ENCODE measurements at places on chromosomes 13 and 19. TPM values are rescaled to one million over a fixed set of nuclear protein-coding genes. Genes with fewer than 3 reads are reported as not detected.

DNA sequence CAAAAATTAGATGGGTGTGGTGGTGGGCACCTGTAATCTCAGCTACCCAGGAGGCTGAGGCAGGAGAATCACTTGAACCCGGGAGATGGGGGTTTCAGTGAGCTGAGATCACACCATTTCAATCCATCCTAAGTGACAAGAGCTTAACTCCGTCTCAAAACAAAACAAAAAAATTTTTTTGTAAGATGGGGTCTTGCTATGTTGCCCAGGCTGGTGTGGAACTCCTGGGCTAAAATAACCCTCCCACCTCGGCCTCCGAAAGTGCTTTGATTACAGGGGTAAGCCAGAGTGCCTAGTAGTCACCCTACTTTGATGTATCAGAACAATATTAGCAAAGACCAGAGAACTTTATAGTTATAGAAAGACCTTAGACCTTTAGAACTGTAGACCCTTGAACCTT, 7.9 kb downstream of the SPTBN4 start:
- no peak for DNase-seq

DNA sequence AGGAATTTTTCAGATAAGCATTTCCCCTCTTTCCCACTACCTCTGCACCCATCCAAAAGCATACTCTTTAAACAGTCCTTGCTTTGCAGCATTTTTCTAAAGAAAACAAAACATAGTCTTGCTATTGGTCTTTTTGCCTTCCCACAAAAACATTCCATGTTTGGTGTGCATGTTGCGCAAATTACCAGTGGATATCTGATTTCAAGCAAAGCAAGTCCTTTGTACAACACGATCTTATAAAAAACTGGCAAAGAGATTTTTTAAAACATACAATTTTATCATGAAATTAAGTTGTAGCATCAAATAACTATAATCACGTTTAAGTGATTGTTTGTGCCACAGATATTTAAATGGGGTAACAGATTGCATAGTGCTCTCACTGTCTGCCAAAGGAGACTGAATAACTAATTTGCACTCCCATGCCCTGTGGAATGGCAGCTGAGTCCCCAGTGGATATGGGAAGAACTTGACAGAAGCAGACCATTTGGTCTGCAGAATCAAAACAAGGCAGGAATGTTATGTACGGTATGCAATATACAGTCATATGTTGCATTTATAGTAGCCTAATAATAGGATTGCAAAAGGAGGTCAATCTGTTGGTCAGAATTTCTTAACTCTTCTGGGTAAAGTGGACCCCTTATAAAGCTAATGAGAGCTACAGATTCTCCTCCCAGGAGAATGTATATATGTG, 285.7 kb downstream of the TBC1D4 start:
- no peak for DNase-seq

DNA sequence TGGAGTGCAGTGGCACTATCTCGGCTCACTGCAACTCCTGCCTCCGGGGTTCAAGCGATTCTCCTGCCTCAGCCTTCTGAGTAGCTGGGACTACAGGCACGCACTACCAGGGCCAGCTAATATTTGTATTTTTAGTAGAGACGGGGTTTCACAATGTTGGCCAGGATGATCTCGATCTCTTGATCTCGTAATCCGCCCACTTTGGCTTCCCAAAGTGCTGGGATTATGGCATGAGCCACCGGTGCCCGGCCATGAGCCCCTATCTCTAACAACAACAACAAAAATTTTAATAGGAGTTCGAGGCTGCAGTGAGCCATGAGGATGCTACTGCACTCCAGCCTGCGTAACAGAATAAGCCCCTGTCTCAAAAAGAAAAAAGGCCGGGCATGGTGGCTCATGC, 5.0 kb downstream of the AP1M2 start:
- no peak for DNase-seq

GRCh38 chr13:96041326-96042110, 11.7 kb downstream of the UGGT2 start:
- no peak for DNase-seq

DNA sequence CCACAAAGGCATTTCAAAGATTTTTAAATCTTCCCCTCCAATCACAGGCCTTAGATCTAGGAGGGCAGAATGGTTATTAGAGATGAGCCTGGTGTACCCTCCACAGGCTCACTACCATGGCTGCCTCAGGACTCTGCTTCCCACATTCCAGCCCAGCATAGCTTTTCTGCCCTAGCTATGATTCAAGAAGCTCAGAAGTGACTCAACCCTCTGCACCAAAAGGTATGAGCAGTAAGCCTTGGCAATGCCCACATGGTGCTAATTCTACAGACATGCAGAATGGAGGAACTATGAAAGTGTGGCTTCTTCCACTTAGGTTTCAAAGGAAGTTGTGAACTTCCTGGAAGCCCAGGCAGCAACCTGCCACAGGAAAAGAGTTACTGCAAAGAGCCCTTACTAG, 786.2 kb downstream of the SLITRK6 start:
- DNase-seq, result no peak

- no peak for DNase-seq
Measured at GRCh38 chr13:26348966-26349365, 95.0 kb downstream of the CDK8 start.

GRCh38 chr19:16139752-16140151, 3.7 kb upstream of the HSH2D start:
- no peak for DNase-seq

DNA sequence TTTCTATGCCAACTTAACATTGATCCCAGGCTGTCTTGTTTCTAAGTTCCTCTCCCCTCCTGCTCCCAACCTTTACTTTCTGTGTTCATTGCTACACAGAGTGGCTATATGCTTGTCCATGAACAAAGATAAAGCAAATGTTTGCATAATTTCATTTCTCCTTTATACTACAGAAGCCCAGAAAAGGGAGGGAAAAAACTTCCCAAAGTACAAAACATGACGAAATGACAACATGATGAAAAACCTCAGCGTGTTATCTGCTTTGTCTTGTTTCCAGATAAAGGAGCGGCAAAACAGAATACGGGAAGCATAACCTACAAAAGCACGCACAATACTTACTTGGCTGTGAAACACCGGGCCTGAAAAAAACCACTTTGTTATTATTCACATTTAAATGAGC, 336.8 kb downstream of the DNAJC15 start:
- no peak for DNase-seq

GRCh38 chr19:35021016-35021415, 9.3 kb upstream of the SCN1B start:
- no peak for DNase-seq

DNA sequence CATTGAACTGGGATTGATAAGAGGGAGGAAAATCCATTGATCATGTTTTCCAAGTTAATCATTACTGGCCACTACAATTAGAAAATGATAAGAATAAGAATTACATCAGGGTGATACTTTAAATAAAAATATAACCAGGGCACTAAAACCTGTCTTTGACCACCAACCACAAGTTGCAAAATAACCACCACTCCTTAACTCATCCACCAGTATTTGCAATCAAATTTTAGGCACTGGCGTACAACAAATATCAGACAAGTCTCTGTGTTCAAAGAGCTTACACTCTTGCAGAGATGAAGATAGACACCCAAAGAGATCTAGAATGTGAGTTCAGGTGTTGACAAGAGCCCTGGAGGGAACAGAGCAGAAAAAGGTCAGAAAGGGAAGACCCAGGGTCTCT, 514 bp downstream of the CEACAM3 start:
- no peak for DNase-seq

DNA sequence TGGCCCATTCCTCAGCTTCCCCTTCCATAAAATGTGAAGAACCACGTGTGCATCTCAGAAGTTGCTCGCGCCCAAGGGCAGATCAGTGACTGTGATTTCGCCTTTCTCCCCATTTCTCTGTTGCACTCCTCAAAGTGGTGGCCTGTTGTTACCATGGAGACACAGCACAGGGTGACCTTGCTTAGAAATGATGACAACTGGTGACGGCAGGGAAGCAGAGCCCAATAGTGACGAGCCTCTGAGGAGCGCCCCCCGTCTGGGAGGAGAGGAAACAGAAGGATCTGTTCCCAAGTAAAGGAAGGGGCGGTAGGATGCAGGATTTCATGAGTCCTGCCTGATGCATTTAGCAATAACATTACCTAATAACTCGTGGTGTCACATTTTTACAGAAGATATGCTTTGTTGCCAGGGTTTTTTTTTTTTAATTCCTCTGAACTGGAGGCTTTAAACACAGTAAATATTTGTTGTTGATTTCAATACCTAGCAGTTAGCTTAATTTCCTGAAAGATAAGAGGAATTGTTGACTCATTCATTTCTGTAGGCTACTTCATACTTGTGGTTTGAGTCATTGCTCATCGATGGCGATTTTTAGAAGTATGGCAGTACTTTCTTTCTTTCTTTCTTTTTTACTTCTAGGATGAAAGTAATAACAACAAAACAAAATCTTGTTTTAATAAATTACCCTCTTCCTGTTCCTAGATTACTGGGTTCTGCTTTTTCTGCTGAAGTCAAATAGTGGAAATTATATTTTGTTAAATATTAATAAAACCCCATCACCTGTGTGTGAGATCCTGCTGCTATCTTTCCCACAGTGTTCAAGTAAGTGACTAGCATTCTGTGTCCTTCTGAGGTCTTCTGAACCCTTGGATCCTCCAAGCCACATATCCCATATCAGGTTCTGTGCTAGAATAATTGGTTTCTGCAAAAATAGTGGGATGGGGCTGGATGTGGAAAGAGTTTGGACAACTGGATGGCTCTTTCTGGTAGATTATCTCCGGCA, 36.0 kb downstream of the MBNL2 start:
- DNase-seq, result no peak

DNA sequence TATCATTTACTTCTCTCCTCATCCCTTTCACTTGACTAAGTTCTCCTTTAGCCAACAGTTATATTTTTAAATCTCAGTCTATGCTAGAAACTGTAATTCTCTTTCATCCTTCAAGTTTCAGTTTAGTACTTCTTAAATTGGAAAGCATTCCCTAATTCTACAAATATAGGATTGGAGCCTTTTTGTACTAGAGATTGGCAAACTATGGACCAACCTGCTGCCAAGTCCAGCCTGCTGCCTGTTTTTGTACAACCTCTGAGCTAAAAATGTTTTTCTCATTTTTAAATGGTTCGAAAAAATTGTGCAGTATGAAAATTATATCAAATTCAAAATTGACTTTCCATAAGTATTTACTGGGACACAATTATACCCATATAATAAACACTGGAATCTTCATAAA, 1381.5 kb upstream of the SPRY2 start:
- DNase-seq, result no peak

Gene XAB2
- total RNA-seq, result 32.8 TPM

Gene MCF2L
- 38.9 TPM for total RNA-seq

Gene MAP2K2
- total RNA-seq, result 143 TPM

Gene ZNF564
- 12.5 TPM for total RNA-seq

Gene PSG7
- not detected for total RNA-seq

Gene TNFRSF19
- 52.1 TPM for total RNA-seq
